Psoas muscle (tissue), 8 donors: ENCODE measurements at places on chromosomes 12 and 14. TPM values are rescaled to one million over a fixed set of nuclear protein-coding genes. Genes with fewer than 3 reads are reported as not detected.
A peak's percentile ranks its signal among the peaks of the same experiment; 100 is the strongest.

GRCh38 chr12:44511289-44511688, 364.8 kb downstream of the NELL2 start:
- H3K27me3 ChIP-seq, result no peaks in the 10 kb centered on the region
- no peak for DNase-seq
- H3K27ac ChIP-seq, result no peak overlapping the region

DNA sequence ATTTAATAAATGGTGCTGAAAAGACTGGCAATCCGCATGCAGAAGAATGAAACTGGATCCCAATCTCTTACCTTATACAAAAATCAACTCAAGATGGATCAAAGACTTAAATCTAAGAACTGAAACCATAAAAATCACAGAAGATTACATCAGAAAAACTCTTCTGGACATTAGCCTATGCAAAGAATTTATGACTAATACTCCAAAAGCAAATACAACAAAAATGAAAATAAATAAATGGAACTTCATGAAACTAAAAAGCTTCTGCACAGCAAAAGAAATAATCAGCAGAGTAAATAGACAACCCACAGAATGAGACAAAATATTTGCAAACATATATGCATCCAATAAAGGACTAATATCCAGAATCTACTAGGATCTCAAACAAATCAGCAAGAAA, 14.3 kb upstream of the CLEC1A start:
- H3K4me1 ChIP-seq, result no peaks in the 10 kb centered on the region
- no peaks in the 10 kb centered on the region for H3K27me3 ChIP-seq
- DNase-seq, result no peak
- no peak overlapping the region for H3K27ac ChIP-seq
- H3K4me3 ChIP-seq, result no peak overlapping the region

DNA sequence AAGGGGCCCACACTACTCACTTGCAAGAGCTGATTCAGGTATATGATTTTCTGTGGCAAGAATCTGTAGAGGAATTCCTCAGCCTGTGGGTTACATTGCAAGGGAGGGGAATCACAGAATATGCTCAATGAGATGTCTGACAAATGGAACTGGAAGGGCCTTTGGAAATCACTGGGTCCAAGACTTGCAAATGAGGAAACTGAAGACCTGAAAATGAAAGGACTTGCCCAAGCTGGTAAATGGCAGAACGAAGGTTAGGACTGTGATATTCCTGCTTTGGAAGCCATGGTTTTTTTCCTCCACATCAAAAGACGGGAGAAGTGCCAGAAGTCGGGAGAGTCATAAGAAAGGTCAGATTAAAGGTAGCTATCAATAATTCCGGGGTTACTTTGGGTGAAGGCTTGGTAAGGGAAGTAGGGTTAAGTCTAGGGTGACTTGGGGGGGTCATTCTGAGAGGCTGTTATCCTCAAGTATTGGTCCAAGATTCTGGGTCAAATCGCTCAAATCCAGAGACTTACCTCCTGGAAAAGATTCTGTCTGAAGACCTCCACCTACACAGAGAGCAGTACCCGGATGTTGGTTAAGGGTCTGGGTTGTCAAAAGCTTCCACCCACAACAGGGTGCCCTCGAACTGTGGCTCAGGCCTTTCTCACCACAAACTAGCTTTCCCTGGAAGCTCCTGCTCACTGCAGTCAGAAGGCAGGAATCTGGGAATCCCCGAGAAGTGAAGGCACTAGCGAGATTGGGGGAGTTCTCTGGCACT, 539 bp downstream of the PSME2 start:
- peaks cover 41% of the 10 kb centered on the region for H3K36me3 ChIP-seq
- peak overlapping the region; percentile 86 for H3K27ac ChIP-seq
- H3K4me3 ChIP-seq, result peak overlapping the region; percentile 97
- no peaks in the 10 kb centered on the region for H3K27me3 ChIP-seq

AKAP6 gene
- 159 TPM for total RNA-seq
